ENCODE measurements at places on chromosomes 1 and 21.

GRCh38 chr1:94793296-94793656 lies 26.9 kb upstream of the SLC44A3 start:
- DNase-seq: no peak

GRCh38 chr1:160164121-160164520 lies 12.7 kb downstream of the ATP1A4 start:
- no peak for DNase-seq

- DNase-seq: no peak
Observed at GRCh38 chr1:103783944-103784377, 34.3 kb downstream of the AMY1C start.

- DNase-seq: no peak
Observed at GRCh38 chr21:40840401-40841125, 6.4 kb downstream of the DSCAM start.

GRCh38 chr1:201946224-201946908 lies at the start of gene LMOD1:
Gene LMOD1, minus strand, starts transcription at chr1:201946548. Its CDS starts 208 bp downstream, at chr1:201946340.
- peak; percentile 27 for DNase-seq

DNA sequence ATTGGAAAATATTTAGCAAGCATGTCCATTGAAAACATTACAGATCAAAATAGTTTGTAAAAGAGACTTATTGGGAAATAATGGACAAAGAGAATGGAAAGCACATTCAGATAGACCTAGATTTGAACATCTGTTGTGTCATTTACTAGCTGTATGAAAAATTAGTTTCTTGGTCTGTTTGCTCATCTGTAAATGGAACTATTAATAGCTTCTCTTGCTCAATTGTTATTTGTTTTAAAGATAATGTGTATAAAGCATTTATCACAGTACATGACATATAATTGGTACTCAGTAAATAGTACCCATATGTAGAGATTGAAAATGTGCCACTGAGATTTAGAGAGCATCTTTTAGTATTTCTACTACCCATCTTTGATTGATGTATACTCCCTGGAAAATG lies 25.9 kb downstream of the RPAP2 start:
- no peak for DNase-seq

DNA sequence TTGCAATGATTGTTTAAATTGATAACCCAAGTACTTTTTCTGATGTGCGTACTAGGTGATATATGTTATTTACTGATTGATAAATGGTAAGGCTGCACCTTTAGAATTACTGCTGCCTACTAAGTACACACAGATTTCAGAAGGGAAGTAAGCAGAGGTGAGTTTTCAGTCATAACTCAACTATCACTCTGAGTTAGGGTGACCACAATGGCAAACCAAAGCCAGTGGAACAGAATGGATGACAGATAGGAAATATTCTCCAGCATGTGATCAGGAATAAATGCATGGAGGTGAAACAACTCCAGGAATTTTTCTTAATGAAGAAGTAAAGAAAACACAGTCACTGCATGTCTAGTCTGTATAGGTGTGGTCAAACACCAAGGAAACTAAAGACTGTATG lies 7.5 kb upstream of the KCNJ15 start:
- no peak for DNase-seq

GRCh38 chr1:59308839-59309238 lies 11.9 kb downstream of the FGGY start:
- DNase-seq: no peak

DNA sequence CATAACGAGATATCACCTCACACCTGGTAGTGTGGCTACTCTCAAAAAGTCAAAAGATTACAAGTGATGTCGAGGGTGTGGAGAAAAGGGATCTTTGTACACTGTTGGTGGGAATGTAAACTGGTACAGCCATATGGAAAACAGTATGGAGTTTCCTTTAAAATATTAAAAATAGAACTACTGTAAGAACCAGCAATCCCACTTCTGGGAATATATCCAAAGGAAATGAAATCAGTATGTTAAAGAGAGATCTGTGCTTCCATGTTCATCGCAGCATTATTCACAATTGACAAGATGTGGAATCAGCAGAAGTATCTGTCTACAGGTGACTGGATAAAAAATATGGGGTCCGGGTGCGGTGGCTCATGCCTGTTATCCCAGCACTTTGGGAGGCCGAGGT lies 7.6 kb upstream of the PIK3C2B start:
- no peak for DNase-seq

DNA sequence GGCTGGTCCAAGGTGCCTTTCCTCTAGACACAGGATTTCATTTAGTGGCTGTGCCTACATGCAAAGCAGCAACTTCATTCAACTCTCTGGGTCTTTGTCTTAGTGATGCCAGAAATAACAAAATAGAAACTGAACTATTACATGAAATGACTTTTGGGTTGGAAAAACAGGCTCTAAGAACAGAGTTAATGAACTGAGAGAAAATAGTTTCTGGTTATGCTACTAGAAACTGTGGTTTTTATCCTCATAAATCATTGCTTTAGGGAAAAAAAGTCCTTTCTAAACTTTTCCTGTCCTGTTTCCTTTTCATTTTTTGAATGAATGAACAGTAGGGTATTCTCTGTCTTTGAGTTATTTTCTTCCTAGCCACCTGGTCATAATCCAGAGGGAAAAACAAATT lies 424.0 kb downstream of the KIF26B start:
- no peak for DNase-seq

DNA sequence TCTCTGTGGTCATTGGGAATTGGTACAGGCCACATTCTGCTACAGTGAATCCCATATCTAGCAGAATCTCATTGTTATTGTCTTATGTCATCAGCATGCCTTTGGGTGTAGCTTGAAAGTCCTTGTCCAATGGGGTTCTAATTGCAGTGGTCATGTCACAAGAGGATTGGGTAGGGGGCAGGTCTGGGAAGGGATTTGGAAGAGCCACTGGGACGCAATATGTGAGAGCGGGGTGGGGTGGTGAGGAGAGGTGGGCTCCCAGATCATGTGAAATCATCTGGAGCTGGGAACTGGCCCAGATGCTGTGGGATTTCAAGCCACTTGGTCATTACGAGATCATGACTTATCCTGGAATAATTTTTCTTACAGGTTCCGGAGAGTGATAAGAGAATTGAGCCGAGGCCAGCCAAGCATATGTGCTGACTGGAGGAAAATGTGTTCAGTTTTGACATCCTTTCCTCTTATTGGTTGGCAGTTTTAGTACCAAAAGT lies 16.3 kb downstream of the CNIH3 start:
- DNase-seq: no peak

DNA sequence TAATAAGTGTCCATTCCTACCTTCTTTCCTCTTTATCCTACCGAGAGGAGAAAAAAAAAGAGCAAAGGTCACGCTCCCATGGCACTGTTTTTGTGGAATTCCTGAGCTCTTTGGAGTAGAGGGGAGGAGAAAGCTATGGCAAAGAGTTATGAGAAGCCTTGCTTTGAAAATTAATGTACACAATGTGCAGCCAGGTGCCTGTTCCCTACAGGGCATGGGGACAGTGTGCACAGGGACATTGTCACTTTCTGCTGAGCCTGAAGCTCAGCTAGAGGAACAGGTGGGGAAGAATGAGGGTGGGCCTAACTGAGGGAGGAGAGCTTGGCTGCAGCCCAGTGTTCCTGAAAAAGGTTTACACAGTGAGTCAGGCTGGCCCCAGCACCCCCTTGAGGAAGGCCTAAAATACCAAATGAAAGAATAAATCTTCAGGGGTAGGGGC lies 66.1 kb downstream of the PLXNA2 start:
- DNase-seq: peak; percentile 87

GRCh38 chr1:230163205-230163604 lies 96.2 kb downstream of the GALNT2 start:
- DNase-seq: no peak

GRCh38 chr1:53368314-53369033 lies 40.6 kb upstream of the LRP8 start:
- DNase-seq: peak; percentile 64

GRCh38 chr1:44707112-44707881 lies 23.7 kb downstream of the RNU5D-1 start:
- DNase-seq: no peak

- DNase-seq: peak; percentile 67
Observed at GRCh38 chr1:17603091-17603841, 63.8 kb downstream of the ARHGEF10L start.

- DNase-seq: no peak
Observed at GRCh38 chr1:226634611-226635246, 86.2 kb downstream of the STUM start.

- no peak for DNase-seq
Observed at GRCh38 chr1:187817782-187818181, 989.0 kb downstream of the PLA2G4A start.

DNA sequence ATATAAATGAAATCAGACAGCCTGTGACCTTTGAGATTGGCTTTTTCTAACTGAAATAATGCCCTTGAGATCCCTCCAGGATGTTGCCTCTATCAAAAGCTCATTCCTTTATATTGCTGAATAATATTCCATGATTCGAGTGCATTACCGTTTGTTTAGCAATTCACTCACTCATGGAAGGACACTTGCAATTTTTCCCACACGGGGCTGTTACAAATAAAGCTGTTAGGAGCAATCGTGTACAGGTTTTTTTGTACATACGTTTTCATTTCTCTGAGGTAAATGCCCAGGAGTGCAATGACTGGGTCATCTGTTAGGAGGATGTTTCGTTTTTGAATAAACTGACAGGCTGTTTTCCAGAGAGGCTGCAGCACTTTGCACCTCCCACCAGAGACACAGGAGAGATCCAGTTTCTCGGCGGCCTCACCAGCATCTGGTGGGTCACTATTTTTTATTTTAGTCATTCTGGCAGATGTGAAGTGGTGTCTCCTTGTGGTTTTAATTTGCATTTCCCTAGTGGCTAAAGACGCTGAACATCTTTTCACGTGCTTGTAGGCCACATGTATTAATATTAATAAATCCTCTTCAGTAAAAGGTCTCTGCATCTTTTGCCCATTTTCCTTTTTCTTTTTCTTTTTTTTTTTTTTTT lies 11.0 kb downstream of the PRDM15 start:
- no peak for DNase-seq

DNA sequence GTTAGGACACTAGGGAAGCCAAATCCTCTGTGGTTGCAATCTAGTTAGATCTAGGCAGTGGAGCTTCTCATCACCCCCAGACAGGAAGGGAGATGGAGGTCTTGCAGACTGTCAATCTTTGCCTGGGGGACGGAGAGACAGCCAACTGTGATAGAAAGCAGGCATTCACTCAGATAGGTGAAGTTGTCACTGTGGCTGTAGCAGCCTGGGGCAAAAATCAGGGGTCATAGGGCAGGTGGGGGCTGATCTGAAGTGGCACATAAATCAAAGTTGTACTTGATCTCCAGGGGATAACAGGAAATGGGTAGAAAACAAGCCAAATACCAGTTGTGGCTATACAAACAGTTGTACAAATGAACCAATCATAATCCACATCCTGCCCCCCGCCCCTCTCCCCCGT lies 620.9 kb upstream of the USP24 start:
- DNase-seq: no peak

GRCh38 chr1:201703621-201704438 lies 125.1 kb upstream of the IPO9 start:
- peak; percentile 87 for DNase-seq

GRCh38 chr1:209823143-209824041 lies 4.4 kb upstream of the UTP25 start:
- peak; percentile 62 for DNase-seq

DNA sequence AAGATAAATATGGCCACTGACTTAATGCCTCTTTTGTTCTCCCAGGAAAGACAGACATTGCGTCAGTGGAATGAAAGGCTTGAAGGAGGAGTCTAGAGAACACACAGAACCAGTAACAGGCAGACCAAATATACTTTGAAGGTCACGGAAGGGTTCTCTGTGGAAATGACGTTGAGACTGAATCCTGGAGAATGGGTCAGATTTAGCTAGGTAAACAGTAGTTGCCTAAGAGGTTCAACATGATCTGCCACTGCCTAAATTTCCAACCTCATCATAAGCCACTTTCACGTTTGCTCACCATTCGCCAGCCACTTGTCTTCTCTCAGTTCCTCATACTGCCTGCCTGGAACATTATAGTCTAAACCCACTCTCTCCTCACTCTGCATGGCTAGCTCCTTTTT lies 20.5 kb downstream of the PLA2G4A start:
- no peak for DNase-seq

- no peak for DNase-seq
Observed at GRCh38 chr1:14626869-14627607, 28.6 kb downstream of the KAZN start.

DNA sequence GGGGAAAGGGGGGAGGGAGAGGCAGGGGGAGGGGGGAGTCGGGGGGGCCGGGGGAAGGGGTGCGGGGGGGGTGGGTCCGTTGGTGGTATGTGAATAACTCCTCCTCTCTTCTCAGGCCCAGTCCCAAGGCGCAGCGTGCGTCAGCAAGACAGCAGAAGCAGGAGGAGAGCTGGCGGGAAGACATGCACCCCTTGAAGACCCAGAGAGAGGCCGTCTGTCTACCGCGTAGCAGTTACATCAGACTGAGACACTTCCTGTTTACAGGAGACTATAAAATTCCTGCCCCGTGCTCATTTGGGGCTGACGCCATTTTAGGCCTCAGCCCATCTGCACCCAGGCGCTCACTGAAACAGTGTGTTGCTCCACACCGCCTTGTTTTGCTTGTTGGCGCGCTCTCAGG lies 55.3 kb downstream of the SETD4 start:
- DNase-seq: no peak

- no peak for DNase-seq
Observed at GRCh38 chr1:28573564-28573963, 18.5 kb upstream of the RAB42 start.

DNA sequence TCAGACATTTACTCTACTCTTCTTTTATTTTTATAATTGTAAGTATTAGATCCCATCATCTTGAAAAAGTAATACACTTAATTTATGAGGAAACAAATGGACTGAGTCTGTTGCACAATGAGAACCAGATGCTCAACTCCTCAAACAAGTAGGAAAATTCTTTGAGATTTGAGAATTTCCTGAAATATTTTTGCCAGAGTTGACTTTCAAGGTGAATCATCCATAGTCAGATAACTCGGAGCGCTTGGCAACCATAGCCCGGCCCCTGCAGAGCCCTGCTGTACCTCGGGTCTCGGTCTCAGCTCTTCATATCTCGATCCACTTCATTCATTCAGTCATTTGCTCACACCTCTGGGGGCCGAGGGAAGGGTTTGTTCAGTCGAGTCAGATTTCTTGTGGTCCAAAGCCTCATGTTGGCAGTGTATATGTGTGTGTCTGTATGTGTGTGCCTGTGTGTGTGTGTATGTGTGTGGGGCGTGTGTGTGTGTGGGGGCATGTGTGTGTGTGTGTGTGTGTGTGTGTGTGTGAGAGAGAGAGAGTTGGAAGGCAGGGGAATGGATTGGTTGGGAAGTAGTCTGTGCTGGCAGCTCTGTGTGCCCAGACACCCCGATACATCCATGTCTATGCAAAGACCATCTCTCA lies 18.1 kb upstream of the PCP4 start:
- no peak for DNase-seq

- DNase-seq: no peak
Observed at GRCh38 chr21:45328198-45329091, 40.8 kb upstream of the POFUT2 start.

GRCh38 chr1:245762396-245762910 lies 607.7 kb downstream of the KIF26B start:
- no peak for DNase-seq

DNA sequence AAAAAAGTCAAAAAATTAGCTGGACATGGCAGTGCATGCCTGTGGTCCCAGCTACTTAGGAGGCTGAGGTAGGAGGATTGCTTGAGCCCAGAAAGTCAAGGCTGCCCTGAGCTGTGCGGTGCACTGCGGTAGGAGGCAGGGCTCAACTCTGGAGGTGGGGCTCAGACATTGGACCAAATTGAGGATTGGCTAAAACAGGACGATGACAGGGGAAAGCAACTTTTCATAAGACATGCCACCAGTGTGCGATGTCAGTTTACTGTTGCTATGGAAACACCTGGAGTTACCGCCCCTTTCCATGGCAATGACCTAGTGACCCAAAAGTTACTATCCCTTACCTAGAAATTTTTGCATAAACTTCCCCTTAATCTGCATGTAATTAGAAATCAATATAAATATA lies 85.3 kb downstream of the DISP3 start:
- DNase-seq: no peak
